Amygdala (tissue), 56 donors: ENCODE measurements at places on chromosomes 3 and 15.

- DNase-seq: no peak
Measured at GRCh38 chr15:39785139-39785538, 2.5 kb upstream of the FSIP1 start.

- DNase-seq: no peak
Measured at GRCh38 chr3:156469456-156469855, 85.5 kb downstream of the SSR3 start.

- peak; percentile 58 for DNase-seq
Measured at GRCh38 chr3:124772081-124772831, 42.0 kb downstream of the UMPS start.

- DNase-seq: no peak
Measured at GRCh38 chr3:196604548-196604947, 34.9 kb upstream of the NRROS start.

GRCh38 chr15:82810061-82810889, 847 bp downstream of the WHAMM start:
- DNase-seq: no peak

GRCh38 chr15:66941791-66942190, 123.6 kb upstream of the SMAD3 start:
- no peak for DNase-seq

GRCh38 chr15:99006146-99006545, 1.4 kb downstream of the PGPEP1L start:
- no peak for DNase-seq

- no peak for DNase-seq
Measured at GRCh38 chr3:56914646-56915045, 112.9 kb upstream of the ARHGEF3 start.

GRCh38 chr3:100561459-100562158, 47.8 kb upstream of the ADGRG7 start:
- no peak for DNase-seq

DNA sequence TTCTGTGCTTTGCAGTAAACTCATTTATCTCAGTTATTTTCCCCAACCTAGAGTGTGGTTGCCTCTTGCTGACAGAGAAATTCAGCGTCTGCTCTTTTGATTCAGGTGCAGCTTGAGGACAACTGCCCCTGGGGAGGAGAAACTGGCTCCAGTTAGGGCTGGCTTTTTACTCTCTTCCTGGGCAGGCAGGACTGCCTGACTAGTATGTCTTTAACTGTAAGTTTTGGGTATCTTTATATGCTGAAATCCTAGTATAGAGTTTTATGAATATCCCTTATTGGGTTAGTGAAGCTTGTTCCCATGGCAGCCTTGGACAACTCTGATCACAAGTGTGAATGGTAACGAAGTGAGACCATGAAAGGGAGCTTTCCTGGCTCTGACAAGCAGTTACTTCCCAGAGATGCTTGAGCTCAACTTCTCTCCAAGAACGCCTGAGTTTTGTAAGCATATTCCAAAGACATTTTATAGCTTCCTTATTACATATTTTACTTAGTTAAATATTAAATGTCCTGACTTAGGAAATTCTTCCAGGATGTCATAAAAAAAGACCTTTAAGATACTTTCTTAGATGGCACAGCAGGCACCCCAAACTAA, 27.1 kb downstream of the CCNB2 start:
- no peak for DNase-seq

DNA sequence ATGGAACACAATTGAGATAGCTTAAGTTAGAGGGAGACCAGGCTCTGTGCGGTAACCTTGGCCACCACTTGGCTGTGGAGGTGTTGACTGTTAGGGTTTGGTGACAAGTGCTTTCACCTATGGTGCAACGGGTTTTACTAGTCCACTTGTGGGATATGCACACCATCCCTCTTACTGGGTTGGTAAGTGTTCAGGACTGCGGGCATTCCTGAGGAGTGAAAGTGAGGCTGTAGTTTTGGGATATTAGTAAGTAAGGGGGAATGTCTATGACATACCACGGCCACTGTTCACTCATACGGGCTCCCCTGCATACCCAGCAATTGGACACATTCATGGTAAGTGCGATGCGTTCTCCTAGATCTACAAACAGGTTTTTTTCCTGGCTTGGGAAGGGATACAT, 8.0 kb upstream of the RAD54L2 start:
- DNase-seq: no peak

DNA sequence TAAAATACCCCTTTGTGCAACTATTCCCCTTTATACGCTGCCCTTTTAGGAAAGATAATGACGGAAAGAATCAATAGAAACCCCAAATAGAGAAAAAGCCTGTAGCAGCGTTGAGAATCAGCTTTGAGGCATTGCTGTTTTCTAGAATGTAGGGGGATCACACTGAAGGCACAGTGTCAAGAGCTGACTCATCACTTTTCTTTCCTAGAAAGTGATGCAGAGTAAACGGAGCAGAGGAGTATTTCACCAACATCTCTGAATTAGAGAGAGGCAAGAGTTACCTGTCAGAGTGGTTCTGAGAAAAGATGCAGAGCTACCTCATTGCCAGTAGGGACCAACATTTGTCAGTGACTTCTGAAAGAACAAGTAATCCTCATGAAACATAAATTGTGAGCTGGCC, 269.8 kb upstream of the TMC3 start:
- no peak for DNase-seq

- DNase-seq: no peak
Measured at GRCh38 chr3:167606836-167607235, 46.9 kb downstream of the WDR49 start.

GRCh38 chr3:155211266-155211665, 82.2 kb downstream of the STRIT1 start:
- no peak for DNase-seq

DNA sequence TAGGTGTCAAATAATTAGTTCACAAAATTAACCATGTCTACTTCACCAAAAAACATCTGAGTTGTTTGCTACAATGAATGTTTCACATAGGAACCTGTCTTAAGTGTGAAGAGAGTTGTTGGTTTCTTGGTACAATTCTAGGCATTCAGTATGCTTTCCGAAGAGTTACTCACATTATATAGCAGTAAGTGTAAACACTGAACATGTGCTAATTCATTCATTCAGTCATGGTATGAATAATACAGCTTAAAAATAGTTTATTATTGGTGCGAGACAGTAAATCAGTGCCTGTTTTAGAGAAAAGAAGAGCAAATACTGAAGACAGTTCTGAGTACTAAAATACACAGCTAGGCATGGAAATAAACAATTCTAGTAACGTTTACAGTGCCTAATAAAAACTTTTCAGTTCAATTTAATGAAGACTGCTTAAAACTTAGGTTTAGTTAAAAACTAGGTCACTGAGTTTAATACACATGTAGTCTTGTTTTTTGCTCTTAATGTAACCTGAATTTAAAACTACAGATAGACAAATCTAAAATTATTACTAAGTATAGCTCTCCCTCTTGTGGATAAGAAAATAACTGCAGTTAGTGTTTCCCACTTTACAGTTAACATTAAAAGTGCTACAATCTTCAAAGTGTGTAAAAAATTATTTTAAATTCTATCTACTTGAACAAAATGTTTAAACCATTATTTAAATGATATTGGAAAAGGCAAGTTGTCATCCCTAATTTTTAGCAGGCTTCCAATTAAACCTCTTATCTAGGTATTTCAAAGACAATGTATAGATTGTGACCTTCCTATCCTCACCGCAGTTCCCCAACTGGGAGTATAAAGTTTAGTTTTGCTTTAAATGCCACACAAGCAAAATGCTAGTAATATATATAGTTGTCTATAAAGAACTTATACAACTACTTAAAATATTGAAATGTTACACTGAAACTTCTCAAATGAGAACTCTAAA, 20.1 kb upstream of the ZCWPW2 start:
- DNase-seq: no peak

DNA sequence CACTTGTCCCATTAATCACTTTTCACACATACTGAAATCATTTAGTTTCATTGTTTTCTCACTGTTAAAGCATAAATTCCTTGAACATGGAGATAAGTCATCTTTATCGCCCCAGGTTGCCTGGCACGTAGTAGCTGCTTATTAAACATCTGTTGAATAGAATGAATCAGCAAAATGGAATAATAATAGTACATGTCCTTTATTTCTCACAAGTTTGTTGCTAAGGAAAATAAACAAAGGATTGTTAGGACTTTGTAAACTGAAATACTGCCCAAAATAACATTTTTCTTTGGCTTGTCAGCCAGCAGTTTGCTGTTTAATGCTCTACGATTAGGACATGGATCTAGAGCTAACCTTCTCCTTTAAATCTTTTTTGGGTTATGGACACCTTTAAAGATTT, 17.9 kb downstream of the SLC35A5 start:
- DNase-seq: no peak

GRCh38 chr15:63600001-63600615, 2.9 kb downstream of the FBXL22 start:
- DNase-seq: no peak

- no peak for DNase-seq
Measured at GRCh38 chr15:81160312-81161159, 26.5 kb downstream of the CFAP161 start.

- DNase-seq: peak; percentile 11
Measured at GRCh38 chr15:100438570-100438969, 90.2 kb downstream of the CERS3 start.

GRCh38 chr3:125331243-125331642, 43.9 kb downstream of the ZNF148 start:
- DNase-seq: no peak

- DNase-seq: no peak
Measured at GRCh38 chr3:46454606-46455005, 10.1 kb downstream of the LTF start.

DNA sequence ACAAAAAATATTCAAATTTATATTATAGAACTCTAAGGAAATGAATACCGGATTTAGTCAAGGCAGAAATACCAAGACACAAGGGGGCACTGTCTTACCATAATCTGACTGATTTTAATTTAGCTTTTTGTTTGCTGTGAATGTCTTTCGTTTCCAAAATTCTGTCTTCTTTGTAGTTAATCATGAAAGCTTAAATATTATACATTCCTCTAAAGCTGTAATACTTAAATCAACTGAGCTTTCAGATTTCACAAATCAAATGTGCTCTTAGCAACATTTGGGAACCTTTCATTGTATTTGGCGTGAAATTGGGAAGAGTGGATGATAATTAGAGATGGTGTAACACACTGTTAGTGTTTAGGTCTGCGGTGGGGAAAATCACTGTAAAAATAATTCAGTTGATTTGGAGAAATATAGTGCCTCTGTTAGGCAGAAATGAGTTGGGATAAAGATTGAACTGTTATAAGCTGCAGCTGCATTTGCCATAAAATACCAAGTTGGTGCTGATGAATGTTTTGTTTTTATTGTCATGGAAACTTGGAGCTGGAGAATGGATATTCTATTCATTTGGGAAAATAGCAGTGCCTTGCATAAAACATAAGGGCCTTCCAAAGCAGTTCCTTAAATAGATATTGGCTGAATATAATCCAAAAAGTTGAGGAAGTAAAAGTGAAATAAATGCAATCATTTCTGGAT, 228.2 kb downstream of the TCF12 start:
- DNase-seq: no peak

- no peak for DNase-seq
Measured at GRCh38 chr3:186137051-186137685, 28.3 kb upstream of the ETV5 start.

GRCh38 chr3:134807189-134807588, 12.1 kb downstream of the EPHB1 start:
- DNase-seq: no peak

DNA sequence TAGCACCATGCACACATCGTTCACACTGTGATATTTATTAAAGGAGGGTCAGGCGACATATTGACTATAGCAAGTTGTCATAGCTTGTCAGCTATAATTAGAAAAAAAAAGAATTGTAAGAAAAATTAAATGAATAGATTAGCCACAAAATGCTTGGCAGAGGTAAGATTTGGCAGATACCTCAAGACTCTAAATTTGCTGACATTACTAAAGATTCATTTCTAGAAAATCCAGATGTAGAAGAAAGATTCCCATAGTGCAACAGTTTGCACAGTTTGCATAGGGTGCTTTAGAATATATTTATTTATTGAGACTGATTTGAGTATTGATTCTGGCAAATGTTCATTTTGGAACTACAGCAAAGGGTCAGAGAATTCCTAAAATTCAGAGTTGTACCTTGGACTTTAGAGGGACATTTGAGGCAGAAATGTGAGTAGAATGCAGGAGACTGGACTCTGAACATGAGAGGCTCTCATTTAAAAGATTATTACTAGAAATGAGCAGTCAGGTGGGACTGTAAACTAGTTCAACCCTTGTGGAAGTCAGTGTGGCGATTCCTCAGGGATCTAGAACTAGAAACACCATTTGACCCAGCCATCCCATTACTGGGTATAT, 102.0 kb upstream of the BHLHE40 start:
- DNase-seq: no peak

DNA sequence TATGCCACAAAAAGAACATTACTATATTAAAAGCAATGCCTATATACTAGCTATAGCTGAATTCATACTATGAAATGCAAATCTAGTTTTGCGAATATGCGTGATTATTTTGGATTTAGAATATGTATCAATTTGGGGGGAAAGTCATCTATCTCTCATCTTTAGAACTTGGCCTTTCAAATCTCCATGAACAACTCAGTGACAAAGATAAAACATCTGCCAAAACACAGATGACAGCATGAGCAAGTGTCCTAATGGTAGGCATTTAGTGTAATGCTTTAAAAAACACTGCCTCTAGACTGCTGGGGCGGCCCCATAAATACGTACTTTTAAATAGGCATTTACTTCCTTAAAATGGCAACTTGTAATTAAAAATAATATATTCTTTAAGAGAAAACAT, 2.7 kb downstream of the CD47 start:
- DNase-seq: no peak

GRCh38 chr15:71250936-71251583, 135.8 kb downstream of the THSD4 start:
- DNase-seq: no peak

DNA sequence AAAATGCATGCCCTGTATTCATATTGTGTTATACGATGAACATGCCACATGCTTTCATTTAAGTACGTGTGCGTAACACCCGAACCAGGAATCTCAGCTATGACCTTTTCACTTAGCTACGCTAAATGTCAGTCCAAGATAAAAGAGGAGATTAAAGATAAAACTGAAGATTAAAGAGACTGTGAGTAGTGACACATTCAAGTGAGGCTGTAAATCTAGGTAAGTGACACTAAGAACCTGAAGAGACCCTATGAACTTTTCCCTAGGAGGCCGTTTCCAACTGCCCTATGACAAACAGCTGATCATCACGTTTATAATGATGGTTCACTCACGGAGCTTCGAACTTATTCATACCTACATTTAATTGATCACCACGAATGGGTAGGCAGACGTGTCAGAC, 32.2 kb downstream of the TFRC start:
- no peak for DNase-seq

GRCh38 chr3:71127052-71127831, 456.3 kb downstream of the FOXP1 start:
- no peak for DNase-seq
